ENCODE measurements at places on chromosomes 2 and 18.

- no peak for DNase-seq
These were observed 298.4 kb upstream of the MMADHC start for GRCh38 chr2:149885946-149886345.

- peak; percentile 91 for DNase-seq
These were observed 120.8 kb downstream of the GAREM1 start for GRCh38 chr18:32349728-32350395.

GRCh38 chr2:104648376-104648775 lies 205.5 kb upstream of the POU3F3 start:
- DNase-seq: no peak

- DNase-seq: no peak
These were observed 50.1 kb downstream of the ICA1L start for GRCh38 chr2:202821206-202822160.

- DNase-seq: no peak
These were observed 60.2 kb downstream of the PDE1A start for GRCh38 chr2:182366628-182367027.

- DNase-seq: no peak
These were observed 16.1 kb downstream of the PRPF40A start for GRCh38 chr2:152701198-152701597.

- no peak for DNase-seq
These were observed 215.5 kb downstream of the CYP26B1 start for GRCh38 chr2:71932037-71932779.

DNA sequence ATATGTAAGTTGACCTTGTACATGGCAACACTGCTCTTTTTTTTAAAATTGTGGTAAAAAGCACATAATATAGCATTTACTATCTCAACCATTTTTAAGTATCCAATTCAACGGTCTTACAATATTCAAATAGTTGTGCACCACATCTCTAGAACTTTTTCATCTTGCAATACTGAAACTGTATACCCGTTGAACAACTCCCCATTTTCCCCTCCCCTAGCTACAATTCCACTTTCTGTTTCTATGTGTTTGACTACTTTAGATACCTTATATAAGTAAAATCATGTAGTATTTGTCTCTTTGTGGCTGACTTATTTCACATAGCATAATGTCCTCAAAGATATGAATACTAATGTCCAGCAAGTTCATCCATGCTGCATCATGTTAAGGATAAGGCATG lies 452.1 kb downstream of the TXNL1 start:
- no peak for DNase-seq

Data from thyroid gland (tissue), 4 donors.